ENCODE measurements at places on chromosomes 4 and X.

DNA sequence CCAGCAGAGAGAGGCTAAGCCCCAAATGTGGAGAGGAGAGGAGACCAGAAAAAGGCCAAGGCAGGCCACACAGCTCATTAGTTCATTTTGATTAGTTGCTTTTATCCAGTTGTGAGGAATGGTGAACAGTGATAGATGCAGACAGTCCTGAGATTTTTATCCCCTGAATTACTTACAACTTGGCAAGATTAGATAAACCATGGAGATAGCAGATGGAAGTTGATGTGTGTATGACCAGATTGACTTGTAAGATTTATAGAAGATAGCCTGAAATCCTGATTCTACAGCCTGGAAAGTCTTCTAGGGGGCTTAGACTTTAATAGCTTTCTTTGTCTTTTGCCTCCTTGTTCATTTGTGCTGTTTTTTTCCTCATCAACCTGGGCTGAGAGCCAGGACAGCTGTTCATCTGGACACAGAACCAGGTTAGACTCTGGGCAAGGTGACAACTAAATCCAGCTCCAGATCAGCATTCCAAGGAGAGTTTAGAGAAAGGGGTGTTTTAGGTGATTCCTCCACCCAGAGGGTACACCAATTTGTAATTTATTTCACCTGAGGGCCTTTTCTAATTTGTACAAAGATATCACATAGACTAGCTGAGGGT lies 215.5 kb downstream of the SPATA18 start:
- no peak for DNase-seq

DNA sequence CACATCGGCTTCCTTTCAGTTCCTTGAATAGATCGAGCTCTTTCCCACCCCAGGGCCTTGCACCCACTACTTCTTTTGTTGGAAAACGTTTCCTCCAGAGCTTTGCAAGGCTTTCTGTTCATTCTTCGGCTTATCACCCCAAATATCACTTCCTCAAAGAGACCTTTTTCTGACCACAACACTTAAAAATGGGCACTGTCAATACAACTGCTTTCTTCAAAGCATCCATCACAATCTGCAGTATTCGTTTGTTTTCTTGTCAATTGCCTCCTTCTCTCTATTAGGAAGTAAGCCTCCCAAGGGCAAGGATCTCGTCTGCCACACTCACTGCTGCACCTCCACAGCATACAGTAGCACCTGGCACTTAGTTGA lies 17.7 kb upstream of the CENPU start:
- DNase-seq: no peak

DNA sequence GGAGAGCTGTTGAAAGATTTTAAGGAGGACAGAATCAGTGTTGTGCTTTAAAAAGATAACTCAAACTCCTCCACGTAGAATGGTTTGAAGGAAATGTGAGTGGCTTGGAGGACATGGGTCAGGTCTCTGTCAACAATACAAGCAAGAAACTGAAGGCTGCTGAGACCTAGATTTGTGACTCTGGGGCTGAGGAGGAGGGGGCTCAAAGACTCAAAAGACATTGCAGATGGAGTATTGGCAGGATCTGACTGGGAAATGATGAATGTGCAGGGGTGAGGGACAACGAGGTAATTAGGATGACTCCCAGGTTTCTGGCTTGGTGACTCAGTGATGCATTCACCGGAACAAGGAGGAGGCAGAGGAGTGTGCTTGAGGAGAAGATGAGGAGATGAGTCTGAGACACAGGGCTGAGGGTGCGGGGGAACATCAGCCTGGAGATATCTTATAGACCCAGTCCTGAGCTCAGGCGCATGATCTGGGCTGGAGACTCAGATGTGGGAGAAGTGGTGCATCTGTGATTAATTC lies 3.3 kb upstream of the RPS4X start:
- DNase-seq: no peak

DNA sequence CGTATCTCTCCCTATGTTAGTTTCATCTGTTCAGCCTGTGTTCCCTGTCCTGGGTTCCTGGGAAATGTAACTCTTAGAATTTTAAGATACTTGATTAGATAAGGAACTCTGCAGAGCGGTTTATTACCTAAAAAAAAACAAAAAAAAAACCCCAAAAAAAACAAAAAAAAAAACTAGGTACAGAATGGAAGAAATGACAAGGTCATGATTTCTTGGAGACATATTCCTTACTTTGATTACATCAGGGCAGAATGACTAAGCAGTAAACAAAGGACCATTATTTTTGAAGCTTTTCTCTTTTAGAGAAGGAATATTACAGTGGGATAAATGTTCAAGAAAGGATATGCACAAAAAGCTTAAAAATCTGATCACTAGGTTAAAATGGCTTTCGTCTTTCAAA lies 171.8 kb downstream of the ARAP2 start:
- no peak for DNase-seq

GRCh38 chrX:136658151-136658550 lies 10.2 kb downstream of the CD40LG start:
- DNase-seq: no peak

DNA sequence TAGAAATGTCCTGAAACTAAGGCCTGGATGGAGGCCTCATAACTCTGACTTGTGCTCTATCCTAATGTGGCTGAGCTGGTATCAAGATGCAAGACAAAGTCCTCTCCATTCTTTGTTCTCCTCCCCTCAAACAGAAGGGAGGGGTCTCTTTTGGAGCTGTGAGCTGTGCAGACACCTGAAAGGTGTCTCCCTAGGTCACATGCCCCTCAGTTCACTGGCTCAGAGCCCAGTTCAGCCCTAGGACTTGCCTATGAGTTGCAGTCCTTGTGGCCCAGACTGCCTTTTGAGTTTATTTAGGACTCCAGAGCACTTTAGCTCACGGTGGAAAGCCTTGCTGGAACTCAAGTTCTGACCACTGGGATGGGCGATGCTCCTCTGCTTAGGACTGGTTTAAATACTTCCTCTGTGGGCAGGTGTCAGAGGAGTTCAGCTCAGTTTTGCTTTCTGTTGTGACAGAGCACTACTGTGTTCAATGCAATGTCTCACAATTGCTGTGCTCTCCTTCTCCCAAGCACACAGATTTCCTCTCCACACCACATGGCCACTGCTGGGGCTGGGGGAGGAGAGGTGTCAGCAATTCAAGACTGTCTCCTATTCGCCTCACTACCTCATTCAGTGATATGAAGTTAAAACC lies 84.8 kb upstream of the ZNF827 start:
- DNase-seq: peak; percentile 46

GRCh38 chr4:139239127-139239772 lies 40.8 kb downstream of the MGARP start:
- DNase-seq: no peak

- peak; percentile 83 for DNase-seq
These were observed 183.7 kb downstream of the NSUN7 start for GRCh38 chr4:40933272-40934053.

GRCh38 chr4:99404595-99405287 lies 30.4 kb downstream of the ADH7 start:
- no peak for DNase-seq

DNA sequence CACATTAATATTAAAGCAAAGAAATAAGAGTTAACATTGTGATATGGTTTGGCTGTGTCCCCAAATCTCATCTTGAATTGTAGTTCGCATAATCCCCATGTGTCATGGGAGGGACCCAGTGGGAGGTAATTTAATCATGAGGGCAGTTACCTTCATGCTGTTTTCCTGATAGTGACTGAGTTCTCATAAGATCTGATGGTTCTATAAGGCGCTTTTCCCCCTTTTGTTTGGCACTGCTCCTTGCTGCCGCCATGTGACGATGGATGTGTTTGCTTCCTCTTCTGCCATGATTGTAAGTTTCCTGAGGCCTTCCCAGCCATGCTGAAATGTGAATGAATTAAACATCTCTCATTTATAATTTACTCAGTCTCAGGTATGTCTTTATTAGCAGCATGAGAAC lies 153.8 kb upstream of the GALNT7 start:
- DNase-seq: no peak

- DNase-seq: no peak
These were observed 56.6 kb downstream of the AFM start for GRCh38 chr4:73538162-73538561.

- DNase-seq: no peak
These were observed 3.2 kb downstream of the RPS6KA3 start for GRCh38 chrX:20263474-20263873.

- DNase-seq: no peak
These were observed 17.6 kb upstream of the FAT4 start for GRCh38 chr4:125297116-125297515.

- no peak for DNase-seq
These were observed 1.6 kb downstream of the KLHL13 start for GRCh38 chrX:118114971-118115370.

DNA sequence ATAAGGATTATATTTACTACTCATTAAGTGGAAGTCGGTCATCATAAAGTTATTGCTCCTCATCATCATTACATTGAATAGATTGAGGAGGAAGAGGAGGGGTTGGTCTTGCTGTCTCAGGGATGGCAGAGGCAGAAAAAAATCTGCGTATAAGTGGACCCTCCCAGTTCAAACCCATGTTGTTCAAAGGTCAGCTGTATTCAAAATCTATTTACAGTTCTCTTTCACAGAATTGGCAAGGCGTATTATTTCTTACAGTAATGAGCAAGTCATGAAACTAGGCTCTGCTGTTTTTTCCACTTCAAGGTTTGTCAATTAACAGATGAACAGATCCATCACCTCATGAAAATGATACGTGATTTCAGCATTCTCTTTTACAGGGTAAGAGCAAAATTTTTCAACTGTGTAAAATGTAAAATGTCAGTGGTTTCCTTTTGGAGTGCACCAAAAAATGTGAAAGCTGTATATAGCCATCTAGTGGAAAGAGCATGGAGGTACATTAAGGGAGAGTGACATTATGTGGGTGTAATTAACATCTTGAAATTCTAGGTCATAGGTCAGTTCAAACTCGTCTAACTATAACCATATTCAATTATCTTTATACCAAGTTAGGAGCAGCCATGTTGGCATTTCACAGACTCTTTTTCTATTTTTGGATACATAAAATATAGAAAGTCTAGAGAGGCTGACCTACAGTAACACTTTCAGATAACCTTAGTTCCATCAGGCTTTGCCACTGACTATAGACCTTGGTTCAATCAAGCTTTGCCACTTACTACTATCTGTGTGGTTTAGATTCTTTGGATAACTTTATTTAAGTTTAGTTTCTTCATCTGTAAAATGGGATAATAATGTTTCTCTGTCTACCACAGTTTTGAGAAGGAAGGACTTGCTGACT lies 30.1 kb downstream of the NEIL3 start:
- no peak for DNase-seq

DNA sequence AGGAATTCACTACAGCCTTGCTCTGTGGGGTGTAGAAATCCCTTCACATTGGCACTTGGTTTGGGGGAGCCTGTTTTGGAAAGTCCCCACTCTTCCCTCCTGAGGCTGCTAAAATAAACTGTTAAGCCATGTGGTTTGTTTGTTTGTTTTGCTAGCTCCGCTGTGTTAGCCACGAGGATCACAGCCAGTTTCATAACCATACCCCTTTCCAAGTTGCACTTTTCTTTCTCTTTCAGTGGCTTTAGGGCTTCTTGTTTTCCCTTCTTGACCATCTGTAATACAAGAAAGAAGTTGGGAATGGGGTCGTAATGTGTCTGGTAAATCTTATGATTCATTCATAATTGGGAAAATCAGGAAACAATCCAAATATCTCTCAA lies 24.8 kb upstream of the UXT start:
- no peak for DNase-seq

GRCh38 chr4:122977103-122977502 lies 54.7 kb upstream of the NUDT6 start:
- DNase-seq: no peak

DNA sequence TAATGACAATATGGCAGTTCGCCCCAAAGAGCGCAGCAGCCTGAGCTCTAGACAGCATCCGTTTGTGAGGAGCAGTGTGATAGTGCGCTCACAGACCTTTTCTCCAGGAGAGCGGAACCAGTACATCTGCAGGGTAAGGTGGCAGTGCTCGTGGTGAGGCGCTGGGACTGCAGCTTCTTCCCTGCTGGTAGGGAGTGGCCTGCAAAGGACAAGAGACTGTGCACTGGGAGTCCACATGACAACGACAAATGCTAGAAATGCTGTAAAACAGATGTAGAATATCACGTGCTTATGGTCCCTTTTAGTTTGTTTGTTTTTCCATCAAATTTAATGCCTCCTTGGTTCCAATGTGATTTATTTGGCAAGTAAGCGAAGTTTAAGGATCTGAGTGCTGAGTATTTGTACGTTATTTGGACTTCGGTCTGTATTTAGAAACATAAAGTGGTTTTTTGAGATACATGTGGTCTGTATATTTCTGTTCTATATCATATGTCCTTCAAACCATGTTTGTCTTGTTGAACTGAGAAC lies 35.8 kb downstream of the CLDN22 start:
- no peak for DNase-seq

DNA sequence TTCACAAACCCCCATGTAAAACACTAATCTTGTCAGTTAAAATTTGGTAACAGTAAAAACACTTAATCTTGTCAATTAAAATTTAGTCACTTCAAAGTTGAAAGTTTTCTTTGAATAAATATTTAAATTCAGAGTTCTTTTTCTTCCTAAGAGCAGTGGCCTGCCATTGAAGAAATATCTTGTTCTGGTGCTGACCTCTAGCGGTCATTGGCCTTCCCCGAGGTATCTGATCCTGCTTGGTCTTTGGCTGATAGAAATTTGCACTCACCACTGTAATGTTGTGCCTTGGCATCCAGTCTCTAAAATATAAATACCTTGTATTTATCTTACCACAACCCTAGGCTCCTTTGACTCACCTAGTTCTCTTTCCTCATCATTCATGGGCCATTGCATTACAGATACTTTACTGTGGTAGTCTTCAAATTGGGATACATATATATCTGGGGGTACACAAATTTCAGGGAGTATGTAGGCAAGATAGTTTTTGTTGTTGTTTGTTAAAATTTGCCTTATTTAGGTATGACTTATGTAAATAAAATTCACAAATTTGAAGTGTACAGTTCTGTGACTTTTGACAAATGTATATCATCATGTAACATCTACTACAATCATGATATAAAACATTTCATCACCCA lies 6.7 kb upstream of the ART3 start:
- DNase-seq: peak; percentile 83

DNA sequence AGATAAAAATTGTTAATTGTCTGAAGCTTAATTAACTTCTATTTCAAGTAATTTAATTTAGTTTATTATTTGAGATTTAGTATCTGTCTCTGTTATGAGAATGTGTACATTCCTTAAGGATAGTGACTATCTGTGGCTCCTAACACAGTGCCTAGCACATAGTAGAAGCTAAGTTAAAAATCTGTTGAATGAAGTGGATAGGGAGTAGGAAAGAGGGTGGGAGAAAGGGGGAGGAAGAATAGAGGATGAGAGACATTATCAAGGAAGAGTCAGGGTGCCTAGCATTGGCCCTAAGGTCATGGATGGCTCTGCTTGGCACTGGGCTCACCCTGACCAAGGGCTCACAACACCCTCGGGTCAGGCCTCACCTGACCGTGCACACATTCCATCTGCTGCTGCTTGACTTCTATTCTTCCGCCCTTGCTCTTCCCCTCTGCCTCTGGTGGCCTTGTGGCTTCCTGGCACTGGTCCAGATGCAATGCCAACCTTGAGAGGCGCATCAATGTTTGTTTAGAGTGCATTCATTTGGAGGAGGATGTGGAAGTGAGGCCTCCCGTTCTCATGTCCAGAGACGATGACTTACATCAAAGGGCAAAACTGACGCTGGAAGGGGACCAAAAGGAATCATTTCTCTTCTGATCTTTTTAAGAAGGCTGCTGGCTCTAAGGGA lies 42.3 kb downstream of the TRIM2 start:
- DNase-seq: no peak
